ENCODE measurements at places on chromosomes 16 and 17.
A peak's percentile ranks its signal among the peaks of the same experiment; 100 is the strongest.

- no peak for DNase-seq
Observed at GRCh38 chr16:6020162-6020985, 922.8 kb upstream of the EEF2KMT start.

DNA sequence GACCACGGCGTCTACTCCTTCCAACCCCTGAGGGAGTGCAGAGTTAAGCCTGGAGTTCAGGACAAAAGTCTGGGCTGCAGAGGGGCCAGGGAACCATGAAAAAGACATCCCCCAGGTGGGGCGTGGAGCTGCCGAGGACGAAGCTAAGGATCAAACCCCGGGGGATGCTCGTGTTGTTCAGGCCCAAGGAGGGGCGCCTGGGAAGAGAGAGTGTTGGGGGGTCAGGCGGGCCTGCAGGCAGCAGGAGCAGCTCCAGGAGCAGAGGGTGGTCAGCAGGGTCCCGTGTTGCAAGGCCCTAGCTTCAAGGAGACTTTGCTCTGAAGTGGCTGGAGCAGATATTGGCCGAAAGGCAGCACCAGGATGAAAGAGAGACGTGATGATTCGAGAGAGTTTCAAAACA, 26.7 kb downstream of the NECAB2 start:
- DNase-seq: peak; percentile 30

DNA sequence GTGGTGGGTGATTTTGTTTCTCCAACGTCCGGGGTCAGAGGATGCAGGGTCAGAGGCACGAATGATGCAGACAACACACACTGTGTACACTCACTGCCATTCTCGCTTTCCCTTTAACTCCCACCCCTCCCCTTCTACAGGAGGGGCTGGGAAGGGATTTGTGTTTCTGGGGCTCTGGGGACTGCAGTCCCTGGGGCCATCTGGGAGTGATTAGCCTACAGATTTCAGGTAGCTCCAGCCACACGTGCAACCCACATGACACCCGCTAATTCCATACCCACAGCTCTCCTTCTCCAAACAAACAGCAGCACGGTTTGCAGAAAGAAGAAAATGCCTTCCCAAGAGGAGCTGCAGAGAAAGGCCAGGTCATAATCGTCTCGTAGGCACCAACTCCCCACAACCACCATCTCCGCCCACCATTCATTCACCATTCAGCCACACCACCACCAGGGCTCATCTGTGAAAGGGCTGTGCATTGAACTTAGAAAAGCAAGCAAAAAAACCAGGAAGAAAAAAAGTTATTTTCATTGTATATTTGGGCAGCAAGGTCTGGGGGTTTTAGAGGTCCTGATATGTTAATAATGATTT, 9.4 kb upstream of the SOX9 start:
- no peak for DNase-seq

DNA sequence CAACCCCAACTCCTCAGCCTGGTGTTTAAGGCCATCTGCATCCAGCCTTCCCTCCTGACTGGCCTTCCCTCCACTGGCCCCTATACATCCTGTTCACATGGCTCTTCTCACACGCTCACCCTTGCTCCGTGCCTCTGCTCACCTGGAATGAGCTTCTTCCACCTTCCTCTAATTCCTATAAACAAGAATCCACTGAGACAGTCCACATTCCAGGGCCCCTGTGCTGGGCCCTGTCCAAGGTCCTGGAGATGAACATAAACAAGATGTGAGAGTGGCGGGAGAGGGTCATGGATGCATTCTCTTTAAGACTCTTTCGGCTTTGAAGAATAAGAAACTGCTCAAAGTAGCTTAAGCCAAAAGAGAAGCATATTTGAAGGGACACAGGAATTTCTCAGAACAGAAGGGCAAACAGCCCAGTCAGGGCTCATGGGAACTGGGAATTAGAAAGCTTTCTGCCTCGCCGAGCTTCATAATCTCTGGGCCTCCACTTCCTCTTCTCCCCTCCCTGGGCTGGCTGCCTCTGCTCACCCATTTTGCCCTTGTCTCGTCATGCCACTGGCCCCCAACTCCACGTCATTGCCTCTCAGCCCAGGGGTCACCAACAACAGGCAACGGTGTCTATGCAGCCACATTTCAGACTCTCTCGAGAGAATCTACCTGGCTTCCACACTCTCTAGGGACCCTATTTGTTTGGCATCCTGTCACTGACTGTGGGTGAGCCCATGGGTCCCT, 13.5 kb downstream of the SPPL2C start:
- DNase-seq: peak; percentile 51

- peak; percentile 39 for DNase-seq
Observed at GRCh38 chr17:59381716-59382570, 50.5 kb downstream of the YPEL2 start.
